ENCODE measurements at places on chromosomes 3 and 15.

- no peak for DNase-seq
Observed at GRCh38 chr3:126064627-126065258, 19.2 kb downstream of the SLC41A3 start.

DNA sequence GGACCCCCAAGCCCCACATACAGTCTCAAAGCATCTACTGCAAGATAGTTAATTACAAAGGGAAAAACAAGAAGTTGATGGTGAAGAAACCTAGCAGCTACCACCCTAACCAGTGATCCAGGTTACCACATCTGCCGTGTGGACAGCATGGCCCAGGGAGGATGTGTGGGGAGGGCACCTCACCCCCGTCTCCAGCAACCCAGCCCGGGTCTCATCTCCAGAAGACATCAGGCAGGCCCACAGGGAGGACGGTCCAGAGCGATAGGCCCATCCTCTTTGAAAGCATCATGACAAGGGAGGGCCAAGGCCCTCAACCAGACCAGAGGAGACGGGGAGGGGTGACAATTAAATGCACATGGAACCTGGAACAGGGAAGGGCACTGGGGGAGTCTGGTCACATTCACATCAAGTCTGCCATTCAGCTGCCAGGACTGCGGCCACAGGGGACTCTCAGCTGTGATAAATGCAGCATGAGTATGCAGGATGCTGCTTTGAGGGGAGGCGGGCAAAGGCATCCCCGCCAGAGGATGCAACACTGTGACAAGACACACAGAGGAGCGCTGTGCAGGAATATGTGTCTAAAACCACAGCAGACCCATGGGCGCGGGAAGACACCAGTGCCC lies 18.8 kb downstream of the ZXDC start:
- no peak for DNase-seq

GRCh38 chr3:148975248-148975647 lies 16.1 kb upstream of the GYG1 start:
- DNase-seq = no peak

DNA sequence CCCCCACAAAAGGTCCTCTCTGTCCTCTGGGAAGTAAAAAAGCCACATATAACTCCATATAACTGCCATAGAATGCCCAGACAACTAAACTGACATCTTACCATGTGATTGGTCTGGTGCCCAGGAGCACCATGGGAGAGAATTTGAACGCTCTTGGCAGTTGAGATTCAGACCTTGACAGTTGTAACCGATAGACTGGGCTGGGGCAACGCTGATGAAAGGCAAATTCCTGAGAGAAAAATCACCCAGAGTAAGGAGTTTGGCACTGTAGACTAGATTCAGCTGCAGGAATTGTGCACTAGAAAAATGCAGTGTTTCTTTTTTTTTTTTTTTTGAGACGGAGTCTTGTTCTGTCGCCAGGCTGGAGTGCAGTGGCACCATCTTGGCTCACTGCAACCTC lies 240.5 kb downstream of the SOX2 start:
- DNase-seq = no peak

DNA sequence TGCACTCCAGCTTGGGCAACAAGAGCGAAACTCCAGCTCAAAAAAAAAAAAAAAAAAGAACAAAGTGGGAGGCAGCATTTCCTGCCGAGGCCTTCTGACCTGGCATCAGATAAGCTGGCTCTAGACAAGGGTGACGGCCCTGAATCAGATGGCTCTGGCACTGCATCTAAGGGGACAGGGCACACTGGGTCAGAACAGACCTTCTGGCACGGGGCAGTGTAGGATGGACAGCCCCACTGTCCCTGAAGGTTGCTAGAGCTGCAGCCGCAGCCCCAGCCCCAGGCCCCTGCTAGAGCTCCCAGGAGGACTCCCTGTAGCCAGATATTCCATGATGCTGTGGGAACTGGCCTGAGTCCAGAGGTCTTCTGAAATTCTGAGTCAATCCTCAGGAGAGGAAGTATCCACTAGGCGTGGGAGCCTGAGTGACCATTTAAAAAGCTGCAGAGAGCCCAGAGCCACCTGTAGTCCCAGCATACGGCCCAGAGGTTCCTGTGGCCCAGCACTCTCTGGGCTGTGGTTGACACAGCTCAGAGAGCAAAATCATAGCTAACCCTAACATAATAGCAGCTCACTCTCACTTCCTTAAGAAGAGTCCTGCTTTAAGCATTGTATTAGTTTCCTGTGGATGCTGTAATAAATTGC lies 69.2 kb upstream of the MFGE8 start:
- DNase-seq = no peak

DNA sequence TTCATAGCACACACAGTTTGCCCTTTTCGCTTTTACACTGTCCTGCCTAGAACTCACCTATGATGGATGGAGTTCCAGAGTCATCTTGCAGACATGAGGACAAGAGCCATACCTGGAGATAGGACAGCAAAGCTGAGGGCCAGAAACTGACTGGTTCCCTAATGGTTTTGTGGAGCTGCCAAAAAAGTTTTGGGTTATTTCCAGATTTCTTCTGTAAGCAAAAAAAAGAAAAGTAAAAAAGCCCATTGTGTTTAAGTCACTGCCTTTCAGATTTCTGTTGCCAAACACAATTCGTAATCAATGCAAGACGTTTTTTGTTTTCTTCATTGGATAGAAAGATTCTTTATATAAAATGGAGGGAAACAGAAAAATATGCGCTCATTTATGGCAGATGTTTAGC lies 42.4 kb upstream of the KY start:
- no peak for DNase-seq

- no peak for DNase-seq
Observed at GRCh38 chr15:50219820-50220219, 37.8 kb downstream of the SLC27A2 start.

- no peak for DNase-seq
Observed at GRCh38 chr3:34013818-34014570, 215.6 kb downstream of the PDCD6IP start.

DNA sequence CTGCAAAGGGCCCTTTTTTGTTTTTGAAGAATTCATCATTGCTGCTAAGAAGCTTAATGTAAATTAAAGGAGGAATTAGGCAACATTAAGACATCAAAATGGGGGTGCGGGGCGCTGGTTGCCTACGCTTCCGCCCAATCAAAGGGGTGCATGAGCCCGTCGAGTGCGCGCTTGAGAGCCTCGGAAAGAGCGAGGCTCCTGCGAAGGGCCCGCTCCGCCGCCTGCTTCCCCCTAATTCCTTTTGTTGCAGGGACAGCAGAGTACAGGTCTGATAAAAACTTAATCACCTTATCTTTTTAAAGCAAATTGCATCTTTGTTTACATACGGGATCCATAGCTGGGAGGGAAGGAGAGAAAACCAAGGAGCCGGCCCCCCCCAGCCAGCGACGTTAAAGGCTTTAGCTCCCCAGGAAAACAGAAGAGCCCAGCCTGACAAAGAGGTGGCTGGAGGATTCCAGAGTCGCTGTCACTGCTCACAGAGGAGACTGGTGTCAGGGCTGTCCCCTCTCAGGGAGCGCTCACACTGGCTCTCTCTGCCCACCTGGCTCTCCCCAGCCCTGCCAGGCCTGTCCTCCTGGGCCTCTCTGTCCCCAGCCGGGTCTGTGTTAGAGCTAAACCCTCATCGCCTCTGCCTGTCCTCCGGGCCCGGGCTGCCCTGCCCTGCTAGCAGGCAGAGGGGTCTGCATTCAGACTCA lies 67.3 kb downstream of the DNAJB8 start:
- DNase-seq = no peak

- peak; percentile 80 for DNase-seq
Observed at GRCh38 chr3:13229273-13229949, 156.2 kb upstream of the IQSEC1 start.

- DNase-seq = no peak
Observed at GRCh38 chr15:51970132-51970817, 1.3 kb downstream of the LEO1 start.

DNA sequence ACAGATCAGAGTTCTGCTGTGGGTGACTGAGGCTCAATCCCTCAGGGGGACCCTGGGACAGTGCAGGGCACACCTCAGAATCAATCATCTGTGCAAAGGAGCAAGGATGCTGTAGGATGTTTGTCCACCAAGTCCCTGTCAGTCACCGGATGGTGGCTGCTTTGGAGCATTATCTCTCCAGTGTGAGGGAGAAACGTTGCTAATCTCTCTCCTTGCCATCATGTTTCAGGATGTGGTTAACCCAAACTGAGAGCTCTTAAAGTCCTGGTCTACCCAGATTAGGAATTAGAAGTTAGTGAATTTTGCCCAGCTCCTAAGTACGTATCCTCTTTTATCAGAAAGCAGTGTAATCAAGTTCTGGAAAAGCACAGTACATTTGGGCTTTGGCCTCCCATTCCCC lies 26.2 kb upstream of the LRRC3B start:
- no peak for DNase-seq

DNA sequence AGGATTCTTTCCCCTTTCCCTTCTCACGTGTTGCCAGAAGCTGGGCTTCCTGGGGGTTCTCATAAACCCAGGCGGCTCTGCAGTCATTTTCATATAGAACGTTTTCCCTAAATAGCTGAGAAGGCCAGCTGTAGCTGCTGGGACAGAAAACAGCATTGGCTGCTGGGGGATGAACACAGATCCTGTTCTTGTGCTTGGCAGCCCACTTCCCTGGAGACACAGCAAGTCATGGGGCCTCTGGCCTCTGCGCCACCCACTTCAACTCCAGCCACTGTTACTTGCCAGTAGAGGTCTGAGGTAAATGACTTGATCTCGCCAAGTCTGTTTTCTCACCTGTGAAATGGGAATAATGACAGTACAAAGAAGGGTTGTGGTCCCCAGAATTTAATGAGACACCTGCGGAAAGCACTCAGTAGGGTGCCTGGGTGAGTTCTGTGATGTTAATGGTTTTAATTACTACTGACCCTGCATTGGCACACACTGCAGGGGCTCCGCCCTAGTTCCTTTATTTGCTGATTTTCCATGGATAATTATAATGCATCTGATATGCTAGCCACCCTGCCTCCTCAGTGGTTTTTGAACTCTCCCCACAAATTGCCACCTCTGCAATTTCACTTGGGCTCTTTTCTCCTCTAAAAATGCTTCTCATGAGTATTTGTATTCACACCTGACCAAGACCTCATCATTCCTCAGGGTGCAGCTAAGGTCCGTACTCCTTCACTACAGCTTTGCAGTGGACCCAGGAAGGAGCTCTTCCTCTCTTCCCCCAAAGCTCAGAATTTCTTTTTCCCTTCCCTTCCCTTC lies 274.7 kb downstream of the RPLP1 start:
- DNase-seq = no peak

DNA sequence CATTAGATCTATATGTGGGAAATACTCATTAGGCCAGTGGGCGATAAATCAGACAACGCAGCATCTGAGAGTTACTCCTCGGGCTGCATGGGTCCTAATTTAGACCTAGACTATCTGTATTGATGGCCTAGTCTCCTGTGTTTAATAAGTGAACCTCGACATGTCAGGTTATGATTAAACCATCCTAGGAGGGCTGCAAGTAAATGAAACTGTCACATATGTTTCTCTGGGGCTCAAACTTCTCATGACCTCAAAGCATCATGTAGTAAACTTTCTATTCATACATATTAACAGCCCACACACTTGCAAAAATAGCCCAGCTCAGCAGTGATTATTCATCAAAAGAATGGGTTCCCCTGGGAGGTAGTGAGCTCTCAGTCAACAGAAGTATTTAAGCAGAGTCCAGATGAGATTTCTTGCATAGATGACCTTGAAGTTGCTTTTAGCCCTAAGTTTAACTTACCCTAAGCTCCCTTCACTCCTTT lies 51.6 kb downstream of the RAB11A start:
- no peak for DNase-seq

GRCh38 chr15:43518197-43518761 lies 871 bp downstream of the MAP1A start:
- no peak for DNase-seq

GRCh38 chr3:186121968-186122367 lies 13.1 kb upstream of the ETV5 start:
- DNase-seq = peak; percentile 48

DNA sequence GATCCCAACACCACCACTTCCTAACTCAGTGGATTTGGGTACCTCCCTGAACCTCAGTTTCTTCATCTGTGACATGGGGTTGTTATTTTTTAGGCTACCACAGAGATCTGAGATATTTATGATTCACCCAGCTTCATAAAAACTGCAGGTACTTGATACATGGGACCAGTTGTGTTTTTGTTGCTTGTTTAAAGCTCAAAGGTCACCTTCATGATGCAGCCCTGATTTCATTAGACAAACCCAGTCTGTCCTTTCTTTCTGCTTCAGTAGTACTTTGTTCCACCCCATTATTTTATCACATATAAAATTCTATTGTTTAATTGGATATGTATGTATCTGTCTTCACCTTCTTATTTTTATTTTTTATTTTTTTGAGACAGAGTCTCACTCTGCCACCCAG lies 57.4 kb upstream of the C15orf61 start:
- no peak for DNase-seq
